Cortex of kidney (tissue), 1 donor: ENCODE measurements at places on chromosomes 1 and 21.

DNA sequence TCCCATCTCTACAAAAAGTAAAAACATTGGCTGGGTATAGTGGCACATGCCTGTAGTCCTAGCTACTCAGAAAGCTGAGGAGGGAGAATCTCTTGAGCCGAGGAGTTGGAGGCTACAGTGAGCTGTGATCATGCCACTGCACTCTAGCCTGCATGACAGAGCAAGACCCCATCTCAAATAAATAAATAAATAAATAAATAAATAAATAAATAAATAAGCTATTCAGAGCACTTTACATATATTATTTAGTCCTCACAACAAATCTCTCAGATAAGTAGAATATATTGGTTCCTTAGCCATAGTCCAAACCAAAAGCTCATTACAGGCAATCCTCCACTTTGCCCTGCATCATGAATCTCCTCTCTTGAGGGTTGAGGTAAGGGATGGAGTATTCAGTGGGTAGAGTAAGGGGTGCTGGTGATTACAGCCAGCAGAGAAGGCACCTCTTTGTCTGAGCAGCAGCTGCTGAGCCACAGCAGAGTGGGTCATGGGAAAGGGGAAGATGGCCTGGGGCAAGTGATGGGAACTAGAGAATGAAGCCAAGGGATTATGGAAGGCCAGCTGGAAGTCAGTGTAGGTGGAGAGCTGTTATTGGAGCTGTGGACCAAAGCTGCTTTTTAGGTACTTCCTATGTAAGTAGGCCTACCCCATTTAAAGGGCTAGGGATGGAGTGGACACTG lies 115.5 kb upstream of the ZNF644 start:
- DNase-seq = no peak

- DNase-seq = no peak
These were observed 29.6 kb upstream of the CCN1 start for GRCh38 chr1:85550784-85551516.

GRCh38 chr1:151147132-151147503 lies 687 bp upstream of the SEMA6C start:
- no peak for DNase-seq

DNA sequence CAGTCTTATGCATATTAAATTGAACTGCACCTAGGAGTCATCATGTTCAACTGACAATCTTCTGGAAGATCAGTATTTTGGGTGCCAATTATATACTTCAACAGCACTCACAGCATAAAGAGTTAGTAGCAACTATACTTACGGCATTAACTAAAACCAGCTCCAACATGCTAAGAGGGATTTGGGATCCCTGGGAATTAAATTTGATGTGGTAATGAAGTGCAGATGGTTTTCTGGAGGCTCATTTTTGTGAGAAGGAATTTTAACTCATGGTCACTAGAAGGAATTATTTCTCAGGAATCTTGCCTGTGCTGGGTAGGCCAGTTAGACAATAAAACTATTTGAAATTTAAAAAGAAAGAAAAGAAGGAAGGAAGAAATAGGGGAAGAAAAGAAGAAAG lies 18.3 kb downstream of the IFI44 start:
- DNase-seq = no peak

- DNase-seq = no peak
These were observed 23.6 kb upstream of the ARHGEF10L start for GRCh38 chr1:17515902-17516301.

DNA sequence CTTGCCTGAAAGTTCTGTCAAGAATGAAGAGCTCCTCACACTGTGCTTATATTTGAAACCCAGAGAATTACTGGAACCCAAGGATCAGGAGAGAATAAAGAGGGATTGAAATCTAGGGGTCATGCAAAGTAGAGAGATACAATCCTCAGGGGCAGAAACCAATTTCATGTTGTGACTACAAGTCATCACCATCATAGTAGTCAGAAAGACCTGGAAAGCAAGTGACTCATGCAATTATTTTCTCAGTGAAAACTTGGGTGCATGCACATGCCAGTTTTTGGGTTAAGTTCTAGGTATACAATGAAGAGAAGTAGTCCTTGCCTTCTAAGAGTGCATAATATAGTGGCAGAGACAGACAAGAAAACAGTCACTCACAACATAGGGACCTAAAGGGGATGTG lies 210.0 kb downstream of the ZC3H11B start:
- DNase-seq = no peak

DNA sequence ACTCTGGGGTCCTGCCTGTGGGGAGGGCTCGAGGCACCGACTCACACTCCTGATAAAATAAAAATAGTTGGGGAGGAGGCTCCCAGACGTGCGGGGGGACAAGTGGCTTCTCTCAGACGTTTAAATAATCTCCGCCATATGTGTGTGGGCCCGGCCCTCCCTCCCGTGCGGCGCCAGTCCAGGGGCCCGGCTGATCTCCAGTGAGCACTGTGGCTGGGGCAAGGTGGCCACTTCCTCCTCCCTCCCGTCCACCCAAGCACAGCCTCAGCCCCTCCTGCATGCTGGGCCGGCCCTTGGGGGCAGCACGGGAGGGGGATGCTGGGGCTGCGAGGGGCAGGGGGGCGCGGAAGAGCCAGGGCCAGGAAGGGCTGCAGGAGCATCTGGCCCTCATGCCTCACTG lies 4.0 kb upstream of the PLCH2 start:
- DNase-seq = no peak

- DNase-seq = no peak
These were observed 26.1 kb downstream of the RGS21 start for GRCh38 chr1:192342842-192343241.

GRCh38 chr1:230215529-230215928 lies 148.5 kb downstream of the GALNT2 start:
- DNase-seq = no peak

GRCh38 chr21:29145354-29145782 lies 14.9 kb downstream of the MAP3K7CL start:
- DNase-seq = no peak

DNA sequence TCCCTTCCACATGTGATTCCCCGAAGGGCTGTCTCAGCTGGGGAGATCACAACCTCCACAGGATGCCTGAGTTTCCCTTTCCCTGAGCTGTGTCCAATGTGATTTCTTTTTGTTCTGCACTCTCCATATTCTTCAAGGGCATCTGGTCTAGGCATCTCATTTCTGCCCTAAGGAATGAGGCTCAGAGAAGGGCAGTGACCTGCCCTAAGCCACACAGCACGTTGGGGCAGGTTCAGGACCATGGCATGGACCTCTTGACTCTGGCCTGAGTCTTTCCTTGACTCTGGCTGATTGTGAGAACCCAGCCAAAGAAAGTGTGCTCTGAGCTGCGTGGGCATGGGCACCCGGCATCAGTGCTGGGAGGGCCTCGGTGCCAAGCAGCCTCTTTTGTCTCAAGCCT lies 590.3 kb downstream of the PTPRU start:
- no peak for DNase-seq

DNA sequence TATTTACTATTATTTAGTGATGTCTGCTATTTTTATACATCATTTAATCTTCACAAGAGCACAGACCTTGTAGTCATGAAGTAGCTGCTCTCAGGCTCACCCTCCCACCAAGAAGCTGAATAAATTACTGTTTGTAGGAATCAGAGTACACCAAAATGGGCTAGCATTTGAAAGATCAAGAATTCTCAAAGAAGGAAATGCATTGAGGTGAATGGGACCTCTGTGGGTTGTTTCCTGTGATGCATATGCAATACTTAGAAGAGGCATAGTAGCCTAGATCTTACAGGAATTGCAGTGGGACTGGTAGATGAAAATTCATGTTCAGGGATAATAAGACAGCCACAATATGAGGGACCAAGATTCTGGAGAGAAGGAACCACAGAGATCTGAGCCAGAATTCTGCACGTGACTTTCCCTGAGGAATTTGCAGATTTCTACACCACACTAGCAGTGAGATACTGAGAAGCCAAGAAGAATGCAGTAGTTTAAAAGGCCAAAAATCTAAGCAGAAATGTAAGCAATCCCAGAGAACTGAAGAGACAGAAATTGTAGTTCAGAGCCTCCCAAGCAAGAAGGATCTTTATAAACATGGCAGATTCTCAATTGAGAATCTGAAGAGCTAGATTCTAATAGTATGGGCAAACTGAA lies 307.0 kb downstream of the ST6GALNAC3 start:
- DNase-seq = no peak

DNA sequence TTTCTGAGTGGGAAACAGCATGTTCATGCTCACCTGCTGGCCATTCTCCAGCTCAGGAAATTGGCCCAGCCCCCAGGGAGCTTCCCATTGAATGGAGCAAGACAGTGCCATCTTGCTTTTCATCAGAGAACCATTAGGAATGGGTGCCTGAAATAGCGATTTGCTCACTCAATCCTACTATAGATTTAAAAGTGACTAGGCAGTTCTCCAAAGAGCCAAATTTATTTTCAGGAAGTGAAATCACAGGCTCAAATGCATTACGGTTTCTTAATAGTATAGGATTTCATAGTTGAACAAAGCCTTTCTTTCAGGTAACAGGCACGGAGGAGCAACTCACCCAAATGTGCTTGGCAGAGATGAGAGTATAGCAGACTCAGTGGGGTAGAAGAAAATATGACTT lies 272.1 kb downstream of the GRIK1 start:
- no peak for DNase-seq

- DNase-seq = no peak
These were observed 100.1 kb downstream of the HLX start for GRCh38 chr1:220979371-220979770.
